Activated T-helper 1 cell treated with anti-CD3 and anti-CD28 coated beads, Interleukin-2, amount 50 U/mL, for 16 hours (primary cell): ENCODE measurements at places on chromosomes 1 and 21.

DNA sequence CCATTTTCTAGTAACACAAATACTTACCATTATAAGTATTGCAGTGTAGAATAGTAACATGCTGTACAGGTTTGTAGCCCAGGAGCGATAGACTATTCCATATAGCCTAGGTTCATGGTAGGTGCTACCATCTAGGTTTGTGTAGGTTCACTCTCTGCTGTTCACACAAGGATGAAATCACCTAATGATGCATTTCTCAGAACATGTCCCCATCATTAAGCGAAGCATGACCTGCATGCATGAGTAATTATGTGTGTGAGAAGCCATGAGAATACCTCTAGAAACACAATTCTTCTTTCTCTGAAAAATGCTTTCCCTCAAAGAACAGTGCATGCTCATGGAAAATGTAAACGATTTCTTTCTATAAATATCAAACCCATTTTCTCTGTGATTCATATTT lies 69.3 kb downstream of the NR5A2 start:
- DNase-seq: no peak

- no peak for DNase-seq
Observed at GRCh38 chr1:17255336-17255735, 6.4 kb downstream of the PADI3 start.

DNA sequence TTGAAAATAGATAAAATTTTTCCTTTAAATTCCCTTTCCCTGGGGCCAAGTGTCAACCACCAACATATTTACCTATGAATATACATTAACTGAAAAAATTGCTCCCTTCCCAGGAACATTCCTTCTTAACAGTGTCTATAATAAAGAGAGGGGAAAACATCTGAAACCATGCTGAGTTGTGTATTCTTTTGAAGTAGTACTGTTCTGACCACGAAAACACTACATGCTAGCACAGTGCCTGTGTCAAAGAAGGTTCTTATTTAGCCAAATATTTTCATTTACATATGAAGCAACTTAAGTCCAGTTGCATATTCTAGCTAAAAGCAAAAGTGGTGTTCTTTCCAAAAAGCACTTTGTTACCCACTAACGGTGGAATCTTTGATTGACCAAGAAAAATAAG lies 311.2 kb downstream of the VAV3 start:
- no peak for DNase-seq

- DNase-seq: no peak
Observed at GRCh38 chr1:152107984-152108881, 7.0 kb downstream of the TCHH start.

- DNase-seq: no peak
Observed at GRCh38 chr1:109061183-109061582, 14.6 kb downstream of the TAF13 start.

GRCh38 chr1:86515597-86515996 lies 31.3 kb upstream of the CLCA4 start:
- DNase-seq: no peak

DNA sequence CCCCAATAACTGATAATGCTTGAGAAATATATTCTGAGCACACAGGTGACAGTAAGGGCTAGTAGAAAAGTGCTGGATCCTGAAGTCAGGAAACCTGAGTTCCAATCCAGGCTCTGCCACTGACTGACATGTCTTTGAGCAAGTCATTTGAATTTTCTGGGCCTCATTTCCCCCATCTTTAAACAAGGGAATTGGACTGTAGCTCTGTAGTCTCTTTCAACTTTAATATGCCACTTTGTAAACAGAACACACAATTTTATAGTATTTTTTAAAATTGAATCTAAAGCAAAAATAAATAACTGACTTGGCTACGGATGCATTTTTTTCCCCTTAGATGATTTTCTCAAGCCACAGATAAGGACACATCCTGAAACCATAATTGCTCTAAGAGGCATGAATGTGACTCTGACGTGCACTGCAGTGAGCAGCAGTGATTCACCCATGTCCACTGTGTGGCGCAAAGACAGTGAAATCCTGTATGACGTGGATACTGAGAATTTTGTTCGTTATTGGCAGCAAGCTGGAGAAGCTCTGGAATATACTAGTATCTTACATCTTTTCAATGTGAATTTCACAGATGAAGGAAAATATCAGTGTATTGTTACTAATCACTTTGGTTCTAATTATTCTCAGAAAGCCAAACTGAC lies 37.0 kb downstream of the LRIG2 start:
- no peak for DNase-seq

DNA sequence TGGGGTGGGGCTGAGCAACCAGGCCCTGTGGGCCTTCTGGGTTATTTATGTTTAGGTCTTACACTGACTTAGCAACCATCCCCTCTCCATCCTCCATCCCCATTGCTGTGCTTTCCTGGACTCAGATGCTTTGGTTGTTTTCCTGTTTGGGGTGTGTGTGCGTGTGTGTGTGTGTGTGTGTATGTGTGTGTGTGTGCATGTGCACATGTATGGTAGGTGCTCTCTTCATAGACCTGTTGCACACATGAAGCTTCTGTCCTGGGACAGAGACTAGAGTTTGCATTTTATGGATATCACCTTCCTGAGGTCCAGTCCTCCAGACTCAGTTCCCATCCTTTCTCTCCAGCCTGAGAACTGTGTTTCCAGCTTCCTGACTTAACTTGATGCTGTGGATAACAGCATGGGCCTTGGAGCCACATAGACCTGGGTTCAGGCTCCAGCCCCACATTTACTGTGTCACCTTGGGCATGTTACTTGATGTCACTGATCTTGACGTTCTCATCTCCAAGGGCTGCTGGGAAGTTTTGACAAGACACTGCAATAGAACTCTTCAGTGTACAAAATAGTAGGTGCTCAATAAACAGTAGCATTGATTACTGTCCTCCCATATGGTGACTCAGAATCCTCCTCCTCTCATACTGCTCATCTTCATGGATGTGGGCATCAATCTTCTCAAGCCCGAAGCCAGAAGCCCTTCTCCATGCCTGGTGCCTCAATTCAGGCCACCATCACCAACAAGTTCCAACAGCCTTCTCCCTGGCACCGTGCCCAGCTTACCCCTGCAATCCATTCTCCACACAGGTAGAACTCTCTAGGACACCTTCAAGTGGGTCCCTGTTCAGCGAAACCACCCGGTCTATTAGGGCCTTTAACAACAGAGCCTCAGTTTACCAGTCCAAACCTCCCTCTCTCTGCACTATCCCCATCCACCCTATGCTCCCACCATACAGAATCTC lies 181.8 kb upstream of the EDN2 start:
- no peak for DNase-seq

DNA sequence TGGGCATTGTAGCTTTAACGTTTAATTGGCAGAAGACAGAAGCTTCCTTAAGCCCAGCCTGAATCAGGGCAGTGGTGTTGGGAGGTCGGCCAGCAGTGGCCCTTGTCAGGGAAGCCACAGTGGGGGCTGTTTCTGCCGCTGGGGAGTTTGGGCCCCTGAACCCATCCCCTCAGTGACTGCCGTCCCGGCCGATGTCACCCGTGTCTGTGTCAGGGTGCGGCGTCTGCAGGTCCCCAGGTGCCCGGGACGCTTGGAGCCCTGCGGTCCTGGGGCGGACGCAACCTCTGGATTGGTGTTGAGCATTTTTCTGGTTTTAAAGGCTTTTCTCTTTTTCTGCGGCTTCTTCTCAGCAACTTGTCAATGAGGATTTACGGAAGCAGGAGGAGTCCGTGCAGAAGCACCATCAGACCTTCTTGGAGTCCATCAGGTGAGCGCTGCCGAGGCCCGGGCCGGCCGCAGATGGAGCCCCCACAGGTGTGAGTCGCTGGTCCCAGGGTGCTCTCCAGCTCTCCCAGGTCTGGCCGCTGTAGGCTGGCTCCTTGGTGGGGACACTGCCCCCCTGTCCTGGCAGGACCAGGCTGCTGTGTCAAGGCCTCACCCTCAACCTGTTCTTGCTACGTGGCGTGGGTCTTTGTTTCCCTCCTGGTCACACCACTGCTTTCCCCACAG lies 2.3 kb downstream of the ATAD3C start:
- DNase-seq: no peak

DNA sequence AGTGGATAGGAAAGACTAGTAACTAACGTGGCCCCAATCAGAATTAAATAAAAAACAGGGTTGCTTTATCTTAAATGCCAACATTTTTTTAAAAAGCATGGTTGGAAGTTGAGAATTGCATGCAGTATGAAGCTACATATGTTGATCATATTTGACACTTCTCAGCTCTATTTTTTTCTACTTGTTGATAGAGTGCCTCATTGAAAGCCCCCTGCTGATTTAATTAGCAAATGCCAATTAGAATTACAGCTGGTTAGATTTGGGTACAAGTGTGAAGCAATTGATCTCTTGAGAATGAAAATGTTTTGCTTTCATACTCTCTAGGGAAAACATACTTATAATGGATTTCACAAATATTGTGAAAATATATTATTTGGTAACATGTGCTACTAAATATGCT lies 40.5 kb downstream of the CHD1L start:
- no peak for DNase-seq

DNA sequence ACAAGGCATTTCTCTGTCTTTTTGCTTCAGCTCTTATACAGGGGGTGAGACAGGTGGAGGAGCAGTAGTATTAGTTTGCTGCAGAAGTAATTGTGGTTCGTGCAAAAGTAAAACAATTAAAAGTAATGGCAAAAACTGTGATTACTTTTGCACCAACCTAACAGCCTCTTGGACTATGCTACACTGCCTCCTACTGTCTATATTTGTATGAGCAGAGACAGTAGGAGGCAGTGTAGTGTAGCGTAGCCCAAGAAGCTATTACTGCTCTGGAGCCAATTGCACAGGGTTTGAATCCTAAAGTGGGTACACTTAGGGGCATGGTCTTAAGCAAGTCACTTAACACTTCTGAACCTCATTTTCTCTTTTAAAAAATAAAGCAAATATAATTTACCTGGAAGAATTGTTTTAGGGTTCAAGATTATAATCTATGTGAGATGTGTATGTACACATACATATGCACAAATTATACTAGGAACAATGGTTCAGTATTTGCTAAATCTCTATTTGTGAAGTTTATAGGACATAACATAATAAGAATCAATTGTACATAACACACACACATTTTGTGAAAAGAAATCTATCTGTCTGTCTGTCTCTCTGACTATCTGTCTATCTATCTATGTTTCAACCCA lies 103.8 kb downstream of the BRINP3 start:
- no peak for DNase-seq

GRCh38 chr21:24050231-24050630 lies 1557.0 kb downstream of the MRPL39 start:
- DNase-seq: no peak

DNA sequence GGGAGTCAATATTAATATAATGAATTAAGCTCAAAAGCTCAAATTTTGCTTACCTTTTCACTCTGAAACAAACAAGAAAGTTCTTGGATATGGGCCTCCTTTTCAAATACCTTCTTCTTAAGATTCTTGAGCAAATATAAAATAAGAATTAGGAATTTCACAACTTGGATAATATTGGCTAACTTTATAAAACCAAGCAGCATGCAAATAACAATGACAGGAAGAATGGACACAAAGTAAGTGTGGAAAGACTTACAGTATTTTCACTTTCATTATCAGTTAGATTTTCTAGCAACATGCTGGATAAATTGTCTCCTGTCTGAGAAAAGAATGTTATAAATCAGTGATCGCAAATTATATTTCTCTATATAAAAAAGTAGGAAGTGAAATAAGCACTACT lies 13.2 kb downstream of the ODF2L start:
- no peak for DNase-seq

GRCh38 chr1:183070923-183071618 lies 47.9 kb downstream of the LAMC1 start:
- DNase-seq: no peak

GRCh38 chr1:37850352-37850955 lies 8.9 kb downstream of the MTF1 start:
- DNase-seq: no peak

DNA sequence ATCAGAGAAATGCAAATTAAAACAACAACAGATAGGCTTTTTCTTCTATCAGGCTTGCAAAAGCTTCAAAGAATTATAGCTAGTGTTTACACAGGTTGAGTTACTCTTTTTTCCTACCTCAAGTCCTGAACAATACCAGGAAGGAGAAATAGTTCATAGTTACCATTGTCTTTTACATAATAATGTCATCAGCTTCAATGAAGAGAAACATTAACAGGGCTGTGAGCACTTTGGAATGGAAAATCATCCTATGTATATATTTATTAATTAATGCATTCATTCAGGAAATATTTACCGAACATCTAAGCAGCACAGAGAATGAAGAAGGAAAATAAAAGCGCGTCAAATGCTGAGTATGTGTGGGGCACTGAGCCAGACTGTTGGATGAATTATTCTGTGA lies 197.3 kb downstream of the ZBTB18 start:
- DNase-seq: no peak

DNA sequence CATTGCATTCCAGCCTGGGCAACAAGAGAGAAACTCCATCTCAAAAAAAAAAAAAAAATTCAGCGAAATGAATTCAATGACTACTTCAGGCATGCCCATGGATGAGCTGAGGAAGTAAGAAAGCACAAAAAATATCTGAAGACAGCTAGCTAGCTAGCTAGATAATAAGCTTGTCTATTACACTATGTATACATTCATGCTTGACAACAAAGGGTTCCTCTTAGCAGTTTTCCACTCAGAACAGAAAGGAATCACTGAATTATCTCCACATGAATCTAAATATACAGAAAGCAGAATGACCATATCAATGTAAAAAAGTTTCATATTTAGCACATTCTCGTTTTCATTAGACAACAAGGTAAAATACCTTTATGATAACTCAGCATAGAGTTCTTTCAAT lies 32.1 kb downstream of the USP48 start:
- DNase-seq: no peak

DNA sequence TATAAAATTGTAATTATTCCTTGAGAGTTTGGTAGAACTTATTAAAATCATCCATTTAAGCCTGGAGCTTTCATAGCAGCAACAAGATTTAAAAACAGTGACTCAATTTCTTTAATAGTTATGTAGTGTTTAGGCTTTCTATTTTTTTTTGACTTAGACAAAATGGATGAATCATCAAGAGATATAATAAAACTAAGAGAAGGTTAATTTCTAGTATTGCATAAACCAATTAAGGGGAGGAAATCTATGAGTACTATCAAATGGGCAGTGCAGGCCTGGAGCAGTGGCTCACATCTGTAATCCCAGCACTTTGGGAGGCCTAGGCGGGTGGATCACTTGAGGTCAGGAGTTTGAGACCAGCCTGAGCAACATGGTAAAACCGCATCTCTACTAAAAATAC lies 416.3 kb upstream of the USP24 start:
- no peak for DNase-seq

DNA sequence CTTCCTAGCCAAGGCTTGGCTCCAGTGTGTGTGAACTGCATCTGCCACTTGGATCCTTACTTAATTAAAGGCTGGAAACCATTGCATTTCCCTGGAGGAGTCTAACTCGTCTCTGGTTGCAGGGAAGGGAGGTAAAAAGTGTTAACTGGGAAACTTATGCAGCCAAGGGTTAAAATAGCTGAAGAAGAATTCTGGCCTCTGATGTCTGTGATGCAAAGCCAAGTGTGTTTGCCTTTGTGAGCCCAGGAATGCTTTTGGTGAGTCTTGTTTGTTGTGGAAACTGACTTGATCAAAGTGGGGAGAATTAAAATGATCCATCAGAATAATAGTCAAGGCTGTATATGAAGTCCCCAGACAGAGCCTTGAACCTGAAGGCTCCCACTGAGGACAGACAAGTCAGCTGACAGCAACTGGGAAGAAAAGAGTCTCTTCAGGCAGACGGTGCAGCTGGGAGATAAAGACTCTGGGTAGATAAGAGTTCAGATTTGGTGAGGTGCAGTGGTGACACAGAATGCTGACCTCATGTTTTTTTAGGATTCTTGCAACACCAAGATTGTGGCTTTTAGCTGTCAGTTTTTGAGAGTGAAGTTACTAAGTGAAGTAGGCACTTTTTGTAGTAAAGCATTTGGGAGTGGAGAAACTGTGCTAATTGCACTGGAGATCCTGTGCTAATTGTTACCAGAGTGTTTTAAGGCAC lies 59.5 kb upstream of the WLS start:
- DNase-seq: no peak
